ENCODE measurements at places on chromosomes 16 and 17.

- no peak for DNase-seq
Observed at GRCh38 chr16:20871258-20871657, 28.9 kb downstream of the DCUN1D3 start.

DNA sequence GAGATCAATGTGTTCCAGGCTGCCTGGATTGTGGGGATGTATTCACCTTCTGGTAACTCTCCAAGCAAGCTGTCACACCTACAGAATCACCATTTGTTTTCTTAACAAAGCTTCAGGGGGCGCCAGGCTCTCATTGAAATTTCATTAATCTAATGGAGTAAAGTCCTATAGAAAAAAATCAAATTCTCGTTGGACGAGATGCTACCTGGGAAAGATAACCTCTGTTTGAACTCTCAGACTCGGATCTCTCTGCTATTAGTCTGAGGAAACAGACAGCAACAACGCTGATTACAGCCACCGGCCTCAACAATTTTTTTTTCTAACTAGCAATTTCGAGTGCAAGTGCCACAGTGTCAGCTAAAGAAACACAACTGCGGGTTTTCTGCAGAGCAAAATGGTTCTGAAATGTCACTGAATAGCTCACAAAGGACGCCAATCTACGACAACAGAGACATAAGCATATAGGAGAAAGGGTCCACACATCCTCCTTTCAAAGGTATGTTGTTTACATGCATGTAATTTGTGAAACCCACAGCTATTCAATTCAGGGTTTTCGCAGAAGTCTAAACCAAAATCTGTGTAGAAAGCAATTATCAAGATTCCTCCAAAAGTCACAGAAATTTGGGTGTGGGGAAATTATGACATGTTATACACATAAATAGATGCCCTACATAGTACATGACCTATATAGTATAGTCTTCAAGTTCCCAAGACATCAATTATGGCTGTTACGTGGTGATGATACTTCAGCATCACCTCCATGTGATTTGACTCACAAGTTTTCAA, 135.8 kb downstream of the SKAP1 start:
- no peak for DNase-seq

DNA sequence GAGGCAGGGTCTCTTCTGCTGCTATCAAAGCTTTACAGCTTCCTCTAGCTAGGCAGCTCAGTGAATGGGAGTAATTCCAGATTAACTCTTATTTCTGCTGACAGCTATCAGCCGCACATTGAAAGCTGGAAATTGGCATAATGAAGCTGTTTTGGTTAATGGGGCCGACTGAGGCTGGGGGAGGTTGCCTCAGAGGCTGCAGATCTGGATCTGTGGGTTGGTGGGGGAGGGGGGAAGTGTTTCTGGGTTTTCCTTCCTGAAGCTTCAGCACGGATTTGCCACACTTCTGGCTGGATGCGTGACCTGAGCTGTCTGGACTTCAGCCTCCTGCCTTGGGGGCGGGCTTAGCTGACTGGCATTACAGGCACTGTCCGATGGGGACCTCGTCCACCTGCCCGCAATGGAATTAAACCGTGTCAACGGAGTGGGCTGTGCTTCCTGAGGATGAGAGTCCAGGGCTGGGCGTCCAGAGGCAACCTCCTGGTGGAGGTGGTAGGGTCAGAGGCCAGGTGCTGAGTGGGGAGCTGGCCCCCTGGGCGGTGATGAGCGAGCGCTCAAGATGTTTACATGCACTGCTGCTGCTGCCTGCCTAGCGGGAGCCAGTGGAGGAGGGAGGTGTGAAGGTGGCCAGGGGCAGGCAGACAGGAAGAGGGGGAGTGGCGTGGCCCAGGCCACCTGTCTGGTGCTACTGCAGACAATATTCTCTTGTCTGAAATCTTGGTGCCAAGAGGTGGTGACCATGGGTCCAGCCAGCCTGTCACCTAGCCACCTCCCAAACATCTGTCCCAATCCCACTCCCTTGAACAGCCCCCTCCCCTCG, 6.7 kb upstream of the ABCC3 start:
- DNase-seq, result peak; percentile 50

DNA sequence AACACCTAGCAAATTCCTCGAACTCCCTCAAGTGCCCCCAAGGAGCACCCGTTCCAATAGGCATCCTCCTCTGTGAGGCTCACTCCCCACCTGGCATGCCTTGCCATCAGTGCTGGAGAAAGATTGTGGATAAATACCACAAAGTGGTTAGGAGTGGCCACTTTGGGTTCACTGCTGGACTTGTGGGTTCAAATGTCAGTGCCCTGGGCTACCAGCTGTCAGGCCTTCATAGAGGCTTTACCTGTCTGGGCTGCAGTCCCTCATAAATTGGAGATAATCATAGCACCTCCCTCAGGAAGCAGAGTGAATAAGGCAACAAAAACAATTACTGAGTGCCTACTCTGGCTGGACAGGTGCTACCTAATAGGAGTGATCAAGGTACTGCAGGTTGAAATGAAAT, 1.5 kb upstream of the SYT17 start:
- no peak for DNase-seq

DNA sequence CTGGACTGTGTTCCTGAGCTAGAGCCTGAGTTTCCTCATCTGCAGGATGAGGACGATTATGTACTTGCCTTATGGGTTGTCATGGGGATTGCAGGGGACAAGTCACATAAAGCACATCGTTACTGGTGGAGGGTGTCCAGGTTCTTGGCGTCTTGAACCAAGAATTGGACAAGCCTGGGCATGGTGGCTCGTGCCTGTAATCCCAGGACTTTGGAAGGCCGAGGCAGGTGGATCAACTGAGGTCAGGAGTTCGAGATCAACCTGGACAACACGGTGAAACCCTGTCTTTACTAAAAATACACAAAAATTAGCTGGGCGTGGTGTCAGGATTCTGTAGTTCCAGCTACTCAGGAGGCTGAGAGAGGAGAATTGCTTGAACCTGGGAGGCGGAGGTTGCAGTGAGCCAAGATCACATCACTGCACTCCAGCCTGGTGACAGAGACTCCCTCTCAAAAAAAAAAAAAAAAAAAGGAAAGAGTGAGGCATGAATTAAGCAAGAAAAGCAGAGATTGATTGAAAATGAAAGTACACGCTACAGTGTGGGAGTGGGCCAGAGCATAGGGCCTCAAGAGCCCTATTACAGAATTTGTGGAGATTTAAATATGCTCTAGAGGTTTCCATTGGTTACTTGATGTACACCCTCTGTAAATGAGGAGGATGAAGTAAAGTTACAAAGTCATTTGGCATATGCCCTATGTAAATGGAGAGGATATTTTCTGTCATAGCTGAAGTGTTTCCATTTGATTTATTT, 30.7 kb downstream of the ADGRG5 start:
- no peak for DNase-seq

GRCh38 chr17:56186222-56186786, 33.0 kb downstream of the ANKFN1 start:
- peak; percentile 7 for DNase-seq

GRCh38 chr17:41835214-41835799, 725 bp downstream of the NT5C3B start:
- no peak for DNase-seq

All from renal cortical epithelial cell (primary cell).